ENCODE measurements at places on chromosomes 5 and 9.
A peak's percentile ranks its signal among the peaks of the same experiment; 100 is the strongest.

- no peak for DNase-seq
Measured at GRCh38 chr5:103539376-103540330, 22.9 kb downstream of the NUDT12 start.

DNA sequence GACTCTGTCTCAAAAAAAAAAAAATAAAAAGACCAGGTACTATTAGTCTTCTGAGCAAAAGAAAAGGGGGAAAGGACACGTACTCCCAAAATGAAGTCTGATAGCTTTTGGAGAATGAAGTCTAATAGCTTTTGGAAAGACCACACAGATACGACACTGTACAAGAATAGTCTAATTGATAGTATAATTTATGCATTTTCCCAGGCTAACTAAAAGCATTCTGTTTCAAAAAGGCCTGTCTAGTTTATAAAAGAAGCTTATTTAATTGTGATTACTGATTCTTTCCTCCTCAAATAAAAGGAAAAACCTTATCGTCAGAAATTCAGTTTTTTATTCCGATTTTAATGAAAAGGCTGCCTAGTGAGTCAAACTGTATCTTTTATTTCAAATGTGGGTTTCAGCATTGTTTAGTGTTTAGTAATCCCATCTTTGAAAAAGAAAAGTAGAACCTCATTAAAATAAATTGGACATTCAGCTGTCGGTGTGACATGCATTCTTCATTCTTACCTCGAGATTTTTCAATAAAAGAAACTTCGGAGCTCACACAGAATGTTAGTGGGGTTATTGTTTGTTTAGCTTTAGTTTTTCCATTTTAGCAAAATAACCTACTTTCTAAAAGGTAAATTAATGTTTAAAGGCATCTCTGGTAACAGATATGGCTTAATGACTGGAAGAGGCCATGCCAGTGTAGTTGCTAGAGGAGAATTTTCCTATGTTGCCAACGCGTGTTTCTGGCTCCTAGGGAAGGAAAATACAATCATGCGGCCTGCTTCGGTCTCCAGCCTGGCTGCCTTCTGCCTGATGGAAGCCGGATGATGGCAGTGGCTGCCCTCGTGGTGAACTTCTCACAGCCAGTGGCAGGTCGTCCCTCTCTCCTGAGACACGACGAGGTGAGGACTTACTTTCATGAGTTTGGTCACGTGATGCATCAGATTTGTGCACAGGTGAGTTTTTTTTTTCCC, 70.0 kb downstream of the NLN start:
- no peak for DNase-seq

DNA sequence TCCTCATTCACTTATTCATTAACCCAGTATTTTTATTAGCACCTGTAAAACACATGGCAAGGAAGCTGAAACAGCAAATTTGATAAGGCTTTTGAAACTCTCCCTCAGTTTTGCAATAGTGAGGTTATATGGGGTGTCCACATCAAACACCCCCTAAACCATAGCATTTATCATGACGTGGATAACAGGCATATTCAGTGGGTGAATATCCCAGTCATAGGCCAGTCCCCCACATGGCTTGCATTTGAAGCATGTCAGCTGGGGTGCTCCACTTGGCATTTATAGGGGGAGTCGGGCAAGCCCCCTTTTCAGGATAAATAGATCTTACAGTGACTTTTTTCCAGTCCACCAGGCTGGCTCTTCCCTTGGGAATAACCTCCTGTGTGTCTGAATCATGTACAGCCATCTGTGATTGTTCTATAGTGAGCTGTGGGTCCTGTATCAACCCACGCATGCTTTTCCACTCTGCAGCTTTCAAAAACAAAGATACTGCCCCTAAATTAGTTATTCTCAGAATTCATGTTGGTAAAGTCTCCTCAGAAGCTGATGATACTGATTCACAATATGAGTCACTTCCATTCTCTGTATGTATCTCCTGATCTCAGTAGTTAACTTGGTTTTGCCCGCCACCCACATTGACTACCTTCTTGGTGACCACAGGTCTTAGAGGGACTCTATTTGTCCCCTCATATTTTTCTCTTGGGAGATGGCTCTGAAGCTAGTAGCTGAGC, 84.4 kb upstream of the SPIN1 start:
- peak; percentile 31 for DNase-seq

DNA sequence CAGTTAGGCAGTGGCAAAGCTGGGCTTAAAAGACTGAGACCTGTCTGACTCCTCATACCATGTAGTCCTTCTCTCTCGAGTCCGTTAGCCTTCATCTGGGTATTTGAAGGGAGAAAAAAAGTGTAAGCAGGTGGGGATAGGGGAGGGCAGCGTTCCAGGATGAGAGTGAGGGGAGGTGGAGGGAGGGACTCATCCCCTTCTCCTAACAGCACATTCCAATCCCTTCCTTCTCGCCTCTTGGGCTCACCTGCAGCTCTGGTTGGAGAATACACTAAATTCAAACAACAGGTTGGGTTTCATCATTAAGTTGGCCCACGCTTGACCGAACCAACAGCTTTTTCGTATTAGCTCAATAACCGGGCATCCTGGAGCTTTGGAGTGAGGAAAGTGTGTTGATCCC, 3.6 kb downstream of the NEURL1B start:
- no peak for DNase-seq

DNA sequence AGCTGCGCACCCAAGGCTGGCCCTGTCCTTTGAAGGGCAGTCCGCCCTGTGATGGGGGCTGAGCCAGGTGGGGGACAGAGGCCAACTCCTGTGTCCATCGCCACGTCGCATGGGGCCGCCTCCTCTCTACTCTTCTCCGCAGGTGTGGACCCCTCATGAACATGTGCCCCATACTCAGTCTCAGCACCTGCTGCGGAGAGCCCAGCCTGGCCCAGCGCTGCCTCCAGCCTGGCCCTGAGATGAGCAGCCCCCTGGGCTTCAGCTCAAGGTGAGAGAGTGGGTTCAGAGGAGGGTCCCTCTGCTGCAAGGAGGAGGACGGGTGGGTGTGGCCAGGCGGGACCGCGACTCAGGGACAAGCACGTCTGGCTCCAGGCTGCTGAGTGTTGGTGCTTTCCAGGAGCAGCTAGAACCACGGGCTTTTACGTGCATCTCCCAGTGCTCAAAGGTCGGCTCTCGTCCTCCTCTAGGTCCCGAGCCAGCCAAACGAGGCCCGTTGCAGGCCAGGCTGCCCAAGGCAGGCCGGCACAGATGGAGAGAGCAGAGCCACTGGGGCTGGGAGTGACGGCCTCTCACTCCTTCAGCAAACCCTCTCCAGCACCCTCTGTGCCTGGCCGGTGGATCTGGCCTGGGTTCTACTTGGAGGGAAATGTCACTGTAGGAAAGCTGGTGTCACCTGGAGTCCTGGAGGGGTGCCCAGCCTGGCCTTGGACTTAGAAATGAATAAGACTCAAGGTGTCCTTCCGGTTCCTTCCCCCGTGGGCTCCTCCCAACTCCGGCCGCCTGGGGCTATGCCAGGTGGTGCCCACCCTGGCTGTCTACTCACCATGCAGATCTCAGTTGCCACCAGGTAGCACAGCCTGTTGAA, 48.9 kb upstream of the RNF130 start:
- no peak for DNase-seq

DNA sequence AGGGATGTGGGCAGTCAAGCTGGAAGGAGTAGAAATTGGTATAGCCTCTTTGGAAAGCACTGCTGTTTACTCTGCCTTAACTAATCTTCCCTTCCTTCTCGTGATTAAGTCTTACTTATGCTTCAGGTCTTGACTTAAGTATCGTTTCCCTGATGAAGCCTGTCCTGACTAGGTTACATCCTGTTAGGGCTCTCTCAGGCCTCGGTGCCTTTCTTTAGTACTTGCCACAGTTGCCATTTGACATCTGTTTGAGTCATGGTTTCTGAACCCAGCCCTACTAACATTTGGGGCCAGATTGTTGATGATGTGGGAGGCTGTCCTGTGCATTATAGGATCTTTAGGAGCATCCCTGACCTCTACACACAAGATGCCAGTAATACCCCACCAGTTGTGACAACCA, 94.4 kb downstream of the GAPVD1 start:
- DNase-seq, result no peak

DNA sequence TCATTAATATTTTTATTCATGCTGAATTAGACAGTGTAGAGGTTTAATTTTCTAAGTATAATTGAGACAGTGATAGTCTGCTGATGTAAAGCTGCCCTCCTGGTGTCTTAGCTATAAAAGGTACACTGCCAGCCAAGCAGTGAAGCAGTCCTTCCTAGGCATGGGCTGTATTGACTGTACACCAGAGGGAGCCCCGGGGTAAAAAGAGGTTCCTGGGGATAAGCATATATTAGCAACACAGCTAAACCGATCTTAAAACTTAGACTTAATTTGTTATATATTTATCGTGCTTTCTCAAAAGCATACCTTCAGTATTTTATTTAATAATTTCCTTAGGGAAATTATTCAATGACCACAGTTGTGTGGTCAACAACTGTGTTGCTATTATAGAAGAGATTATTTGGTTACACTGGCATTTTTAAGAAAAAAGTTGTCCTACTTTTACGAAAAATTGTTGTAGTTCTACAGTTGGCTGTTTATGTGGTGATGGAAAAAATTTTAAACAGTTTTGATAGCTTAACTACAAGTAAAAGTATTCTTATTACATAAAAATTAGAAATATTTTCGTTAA, 68.8 kb downstream of the ELL2 start:
- no peak for DNase-seq
